ENCODE measurements at places on chromosomes 7 and 10.
A peak's percentile ranks its signal among the peaks of the same experiment; 100 is the strongest.

DNA sequence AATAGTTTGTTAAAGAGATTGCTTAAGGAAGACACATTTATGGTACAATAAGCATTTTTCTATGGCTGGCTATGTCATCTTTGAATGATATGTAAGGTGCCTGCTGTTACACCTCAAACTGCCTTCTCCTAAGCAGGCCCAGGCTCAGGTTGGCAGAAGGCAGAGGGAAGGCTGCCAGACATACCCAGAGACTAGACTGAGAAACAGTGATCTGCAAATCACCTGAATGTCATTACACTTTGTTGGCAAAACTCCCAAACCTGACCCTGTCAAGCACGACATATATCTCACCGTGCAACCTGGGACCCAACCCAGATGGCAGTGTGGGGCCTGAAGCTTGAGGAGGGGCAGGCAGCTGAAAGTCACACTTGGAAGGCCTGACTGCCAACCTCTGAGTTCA is 136.6 kb upstream of the TARP start:
- no peak for DNase-seq

GRCh38 chr10:101096378-101096777 is 34.6 kb downstream of the KAZALD1 start:
- no peak for DNase-seq

GRCh38 chr7:12056977-12057376 is 154.1 kb upstream of the TMEM106B start:
- no peak for DNase-seq

DNA sequence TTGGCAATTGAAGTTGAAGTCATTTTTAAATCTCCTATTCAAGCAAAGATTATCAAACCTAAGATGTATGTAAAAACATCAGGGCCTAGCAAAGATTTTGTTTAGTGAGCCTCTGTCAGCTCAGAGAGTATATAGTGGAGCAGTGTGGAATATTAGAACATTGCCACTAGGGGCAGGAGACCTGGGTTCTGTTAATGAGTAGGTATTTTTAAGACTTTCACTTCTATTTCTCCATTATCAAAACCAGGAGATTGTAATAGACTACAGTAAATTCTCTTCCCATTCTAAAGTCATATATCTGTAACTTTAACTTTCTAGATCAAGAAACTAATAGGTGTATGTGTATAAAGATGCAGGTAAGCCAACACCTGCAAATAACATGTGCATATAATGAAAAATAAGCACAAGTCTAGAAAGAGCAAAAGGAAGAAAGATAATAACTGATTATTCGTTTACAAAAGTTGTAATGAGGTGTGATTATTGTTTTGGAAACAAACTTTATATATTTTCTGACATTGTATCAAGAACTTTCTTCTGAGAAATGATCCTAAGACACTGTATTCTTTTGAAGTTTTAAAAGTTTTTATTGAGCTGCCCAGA is 64.4 kb downstream of the KCND2 start:
- DNase-seq, result no peak

GRCh38 chr7:139784648-139785047 is 6.8 kb upstream of the HIPK2 start:
- no peak for DNase-seq

DNA sequence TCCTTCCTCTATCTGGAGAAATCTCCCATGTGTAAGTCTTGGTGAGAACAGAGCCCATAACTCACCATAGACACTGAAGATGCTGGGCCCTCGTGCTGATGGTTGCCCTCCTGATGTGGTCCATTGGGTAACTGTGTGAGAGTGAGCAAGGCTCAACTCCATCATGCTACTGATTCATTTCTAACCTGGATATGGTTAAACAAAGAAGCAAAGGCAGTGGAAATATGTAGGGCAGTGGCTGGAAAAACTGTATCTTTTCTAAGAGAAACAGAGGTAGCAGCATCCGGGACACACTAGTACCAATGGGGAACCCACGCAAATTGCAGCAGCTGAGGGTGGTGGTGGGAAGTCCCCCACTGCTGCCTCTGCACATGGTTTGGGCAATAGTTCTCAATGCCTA is 221.7 kb downstream of the KLF6 start:
- no peak for DNase-seq

- DNase-seq, result no peak
Measured at GRCh38 chr7:51545131-51545530, 228.5 kb upstream of the COBL start.

GRCh38 chr10:33192190-33192589 is 142.3 kb downstream of the NRP1 start:
- DNase-seq, result no peak

GRCh38 chr10:79610601-79611191 is at the start of gene SFTPA1:
Gene SFTPA1, plus strand, starts transcription at chr10:79610939. Its CDS starts 887 bp downstream, at chr10:79611826.
- DNase-seq, result no peak

DNA sequence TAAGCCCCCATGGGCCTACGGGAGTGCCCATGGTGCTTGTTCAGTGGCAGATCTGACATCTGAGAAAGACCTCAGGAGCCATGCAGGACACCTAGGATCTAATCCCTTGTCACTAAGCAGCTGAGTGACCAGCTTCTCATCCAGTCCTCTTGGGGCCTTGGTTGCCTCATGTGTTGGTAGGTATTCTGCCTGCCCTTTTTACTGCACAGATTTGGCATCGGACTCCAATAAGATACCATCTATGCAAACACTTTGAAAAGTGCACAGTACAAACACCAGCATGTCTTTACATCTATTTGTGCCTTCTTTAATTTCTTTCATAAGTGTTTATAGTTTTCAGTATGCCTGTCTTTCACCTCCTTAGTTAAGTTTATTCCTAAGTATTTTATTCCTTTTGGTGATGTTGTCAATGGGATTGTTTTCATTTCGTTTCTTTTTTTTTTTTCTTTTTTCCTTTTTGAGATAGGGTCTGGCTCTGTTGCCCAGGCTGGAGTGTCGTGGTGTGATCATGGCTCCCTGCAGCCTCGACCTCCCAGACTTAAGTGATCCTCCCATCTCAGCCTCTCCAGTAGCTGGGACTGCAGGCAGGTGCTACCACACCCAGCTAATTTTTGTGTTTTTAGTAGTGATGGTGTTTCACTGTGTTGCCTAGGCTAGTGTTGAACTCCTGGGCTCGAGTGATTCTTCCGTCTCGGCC is 10.4 kb downstream of the STOX1 start:
- no peak for DNase-seq

GRCh38 chr7:4880218-4880617 is 3.3 kb downstream of the RADIL start:
- DNase-seq, result no peak

DNA sequence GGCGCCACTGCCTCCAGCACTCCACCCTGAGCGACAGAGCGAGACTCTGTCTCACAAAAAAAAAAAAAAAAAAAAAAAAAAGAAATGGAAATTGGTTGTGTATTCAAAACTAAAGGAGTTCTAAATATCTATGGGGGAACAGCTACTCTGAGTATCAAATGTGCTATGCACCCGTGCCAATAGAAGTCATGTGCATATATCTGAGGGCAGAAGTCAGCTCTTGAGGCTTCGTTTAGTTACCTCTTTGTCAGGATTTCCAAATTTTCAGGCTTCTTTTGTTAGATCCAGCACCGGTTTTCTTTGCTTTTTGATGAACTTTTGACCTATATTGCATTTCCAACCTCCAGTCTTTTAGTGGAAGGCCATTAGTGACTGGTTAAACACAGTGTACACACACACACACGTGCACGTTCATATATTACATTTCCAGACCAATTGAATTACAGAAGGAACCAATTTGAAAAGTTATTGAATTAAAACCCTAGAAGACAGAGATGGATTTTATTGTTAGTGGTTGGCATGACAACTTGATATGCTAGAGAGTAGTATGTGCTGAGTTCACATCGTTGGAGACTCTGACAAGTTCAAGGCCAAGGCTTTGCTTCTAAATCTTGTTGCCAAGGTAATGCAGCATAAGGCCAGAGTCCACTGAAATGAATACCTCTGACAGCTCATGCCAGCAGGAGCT is 33.1 kb upstream of the ADD3 start:
- DNase-seq, result no peak

- no peak for DNase-seq
Measured at GRCh38 chr7:105787793-105788192, 88.6 kb downstream of the ATXN7L1 start.

- DNase-seq, result peak; percentile 81
Measured at GRCh38 chr10:103888113-103888841, 29.7 kb downstream of the STN1 start.

DNA sequence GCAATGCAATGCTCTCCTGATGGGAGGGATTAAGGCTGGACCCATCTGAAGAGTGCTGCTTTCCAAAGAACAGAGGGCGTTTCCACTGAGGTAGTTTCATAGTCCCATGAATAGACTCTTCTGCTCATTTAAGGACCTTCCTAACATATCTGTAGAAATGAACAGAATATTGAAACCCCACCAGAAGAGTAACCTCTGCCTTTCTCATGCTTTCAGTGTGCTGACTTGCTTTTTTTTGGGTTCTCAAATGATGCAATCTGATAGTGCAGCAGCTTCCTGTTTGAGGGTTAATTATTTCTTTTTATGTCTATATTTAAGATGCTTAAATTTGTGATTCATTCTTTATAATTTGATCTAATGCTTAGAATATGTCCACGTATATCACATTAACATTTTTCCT is 82.2 kb downstream of the GATA3 start:
- no peak for DNase-seq

DNA sequence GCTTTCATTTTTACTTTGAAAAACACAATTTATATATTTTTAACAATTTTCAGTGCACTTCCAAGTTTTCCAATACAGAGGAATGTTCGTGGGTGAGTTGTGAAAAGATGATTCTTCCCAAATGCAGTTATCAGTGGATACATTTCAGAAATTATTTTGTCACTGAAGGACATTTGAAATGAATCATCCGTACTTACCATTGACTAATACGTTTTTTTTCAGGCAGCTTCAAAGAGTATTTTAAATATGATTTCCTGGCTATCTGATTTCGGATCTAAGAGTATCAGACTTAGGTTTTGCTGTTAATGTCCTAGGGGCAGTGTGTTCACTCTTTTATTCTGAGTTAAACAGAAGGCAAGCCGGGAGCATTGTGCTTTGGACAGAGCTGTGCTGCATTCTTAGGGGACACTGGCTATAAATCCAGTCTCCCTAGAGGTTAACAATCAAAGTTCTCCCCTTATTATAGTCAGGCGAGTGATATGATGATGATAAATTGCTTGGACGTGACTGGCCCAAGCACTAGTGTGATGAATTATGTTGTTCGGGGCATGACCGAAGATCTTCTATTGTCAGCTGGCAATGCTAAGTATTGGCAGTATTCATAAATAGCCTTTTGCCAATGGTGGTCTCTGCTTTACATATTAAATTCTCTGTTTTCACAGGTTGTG is 4.5 kb downstream of the PTER start:
- no peak for DNase-seq

DNA sequence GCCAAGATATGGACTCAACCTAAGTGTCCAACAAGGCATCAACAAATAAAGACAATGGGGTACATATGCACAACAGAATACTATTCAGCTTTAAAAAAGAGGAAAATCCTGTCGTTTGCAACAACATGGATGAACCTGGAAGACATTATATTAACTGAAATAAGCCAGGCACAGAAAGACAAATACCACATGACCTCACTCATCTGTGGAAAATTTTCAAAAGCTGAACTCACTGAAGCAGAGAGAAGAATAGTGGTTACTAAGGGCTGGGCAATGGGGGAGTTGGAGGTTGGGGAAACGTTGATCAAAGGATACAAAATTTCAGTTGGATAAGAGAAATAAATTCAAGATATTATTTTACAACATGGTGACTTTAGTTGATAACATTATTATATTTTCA is 221.4 kb upstream of the PITRM1 start:
- no peak for DNase-seq

DNA sequence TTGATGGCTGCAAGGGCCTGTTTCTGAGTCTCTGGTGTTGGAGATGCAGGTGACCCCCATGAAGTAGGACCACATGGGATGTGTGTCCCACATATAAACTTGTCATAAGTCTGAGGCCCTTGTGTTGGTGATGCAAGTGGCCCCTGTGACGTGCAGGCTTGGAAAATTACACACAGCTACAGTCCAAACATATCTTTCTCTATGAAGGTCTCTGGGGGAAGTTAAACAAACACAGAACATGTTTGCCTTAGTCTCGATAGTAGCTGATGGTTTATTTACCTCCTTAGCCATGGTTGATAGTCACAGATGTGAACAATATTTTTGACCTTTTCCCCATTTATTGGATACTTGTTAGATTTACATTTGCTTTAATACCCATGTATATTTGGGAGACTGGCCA is 64.7 kb downstream of the ADCY1 start:
- DNase-seq, result no peak

DNA sequence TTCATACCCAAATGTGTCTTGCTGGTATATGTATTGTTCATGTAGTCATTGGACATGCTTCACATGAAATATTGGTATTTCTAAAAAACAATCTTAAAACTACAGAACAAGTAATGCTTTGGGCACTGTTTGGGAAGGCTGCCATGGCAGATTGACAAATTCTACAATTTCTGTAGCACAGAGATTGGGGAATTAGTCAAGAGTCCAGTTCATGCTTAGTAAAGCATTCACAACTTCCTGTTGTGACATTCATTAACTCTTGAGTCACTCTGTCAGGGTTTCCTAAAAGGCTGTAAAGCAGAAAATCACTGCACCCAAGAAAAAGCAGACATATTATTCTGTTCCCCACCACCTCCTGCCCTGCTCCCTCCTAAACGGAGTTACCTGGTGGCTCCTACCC is 398.9 kb downstream of the PHTF2 start:
- DNase-seq, result peak; percentile 76

DNA sequence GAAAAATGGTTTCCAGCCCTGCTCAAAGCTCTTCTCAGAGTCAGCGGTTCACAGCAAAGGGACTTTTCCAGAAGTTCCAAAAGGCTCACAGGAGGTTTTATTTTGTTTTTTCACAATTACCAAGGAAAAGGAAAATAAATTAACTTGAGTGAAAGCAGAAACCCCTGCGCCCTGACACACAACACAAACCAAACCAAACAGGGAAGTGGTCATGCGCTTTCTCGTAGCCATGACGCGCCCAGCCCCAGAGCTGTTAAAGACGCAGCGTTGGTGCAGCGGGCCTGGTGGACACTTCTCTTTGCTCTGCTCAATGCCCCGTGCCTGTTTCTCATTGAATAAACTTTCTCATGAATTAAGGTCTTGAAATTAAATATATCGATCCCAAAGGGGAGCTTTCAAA is 134.4 kb upstream of the LYZL2 start:
- no peak for DNase-seq

- no peak for DNase-seq
Measured at GRCh38 chr7:26097837-26098668, 53.9 kb upstream of the NFE2L3 start.

DNA sequence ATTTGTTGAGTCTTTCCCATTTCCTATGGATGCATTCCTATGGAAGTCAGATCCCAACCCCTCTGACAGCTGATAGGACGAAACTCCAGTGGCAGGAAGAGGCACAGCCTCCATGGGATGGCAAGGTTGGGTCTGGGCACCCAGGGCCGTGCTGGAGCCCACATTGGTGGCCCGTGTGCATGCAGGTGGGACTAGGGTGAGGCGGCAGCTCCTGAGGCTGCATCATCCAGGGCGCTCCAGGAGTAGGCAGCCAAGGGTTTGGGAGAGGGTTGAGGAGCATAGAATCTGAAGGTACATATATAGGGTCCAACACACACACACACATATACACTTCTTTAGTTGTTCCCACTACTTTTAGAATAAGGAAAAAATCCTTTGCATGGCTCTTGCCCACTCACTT is 81.4 kb upstream of the BMPER start:
- no peak for DNase-seq

GRCh38 chr10:11906714-11907113 is 83.6 kb downstream of the PROSER2 start:
- no peak for DNase-seq

- no peak for DNase-seq
Measured at GRCh38 chr7:157301610-157302120, 35.1 kb upstream of the DNAJB6 start.

- no peak for DNase-seq
Measured at GRCh38 chr10:18767981-18768380, 108.8 kb downstream of the ARL5B start.

All from stromal cell of bone marrow (primary cell).